ENCODE measurements at places on chromosomes 1 and 21. TPM values are rescaled to one million over a fixed set of nuclear protein-coding genes. Genes with fewer than 3 reads are reported as not detected.

The CRB1 gene
- total RNA-seq = 0.94 TPM

The ATXN7L2 gene
- 5.0 TPM for total RNA-seq

The FLVCR1 gene
- 9.2 TPM for total RNA-seq

The PIGR gene
- total RNA-seq = 0.49 TPM

The CRYBG2 gene
- total RNA-seq = not detected

The SMYD3 gene
- total RNA-seq = 27.7 TPM

The MORC3 gene
- 58.8 TPM for total RNA-seq

GRCh38 chr1:16398371-16398953 is 31.4 kb downstream of the SZRD1 start:
- no peak for DNase-seq

GRCh38 chr1:218164111-218164929 is 120.8 kb upstream of the RRP15 start:
- no peak for DNase-seq

DNA sequence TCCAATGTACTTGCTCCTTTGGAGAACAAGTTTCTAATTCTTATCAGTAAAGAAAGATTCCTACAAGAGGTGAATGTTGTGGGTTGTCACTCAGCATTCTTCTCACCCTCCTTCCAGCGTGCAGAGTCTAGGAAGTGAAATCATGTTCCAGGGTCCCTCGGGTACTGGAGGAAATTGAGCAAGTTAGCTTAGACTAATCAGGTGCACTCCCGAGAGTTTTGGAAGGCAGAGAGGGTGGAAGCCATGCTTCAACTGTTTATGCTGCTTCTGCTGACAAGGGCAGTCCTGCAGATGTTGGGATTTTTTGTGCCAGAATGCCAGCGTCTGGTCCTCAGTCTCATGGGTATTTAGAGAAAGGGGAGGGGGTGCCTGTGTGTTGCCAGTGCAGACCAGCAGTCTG is 5.3 kb upstream of the C1orf115 start:
- DNase-seq = no peak

DNA sequence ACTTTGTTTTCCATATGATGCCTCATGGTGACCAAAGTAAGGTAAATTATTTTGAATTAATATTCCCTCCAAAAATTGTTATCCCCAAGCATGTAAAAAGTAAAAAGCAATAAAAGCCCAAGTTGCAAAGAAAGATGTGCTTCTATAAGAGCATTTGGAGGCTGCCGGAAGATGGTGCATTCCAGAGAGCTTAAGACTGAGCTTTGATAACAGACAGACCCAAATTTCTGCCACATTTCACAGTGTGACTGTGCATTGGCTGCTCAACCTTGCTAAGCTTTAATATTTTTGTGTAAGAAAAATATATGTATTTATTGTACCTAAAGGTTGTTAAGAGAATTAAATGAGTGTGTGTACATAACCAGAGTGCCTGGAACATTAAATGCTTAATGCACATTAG is 67.9 kb downstream of the CYYR1 start:
- DNase-seq = no peak

DNA sequence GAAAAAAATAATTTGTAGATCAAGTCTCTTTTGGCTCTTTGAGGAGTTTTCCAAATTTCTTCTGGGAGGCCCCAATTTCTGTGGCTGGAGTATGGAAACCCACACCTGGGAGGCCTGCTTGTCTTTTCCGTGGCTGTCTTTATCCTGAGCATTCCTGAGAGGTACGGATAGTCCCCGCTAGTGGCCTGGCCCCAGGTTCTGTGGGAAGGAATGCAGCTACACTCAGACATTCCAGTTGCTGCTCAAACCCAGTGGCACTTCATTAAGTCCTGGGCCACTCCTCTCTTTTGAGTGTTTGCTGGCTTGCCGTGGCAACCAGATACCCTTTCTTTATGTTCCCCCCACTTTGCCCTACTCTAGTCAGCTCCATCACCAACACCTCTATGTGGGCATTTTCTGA is 310.4 kb downstream of the ASTN1 start:
- no peak for DNase-seq

DNA sequence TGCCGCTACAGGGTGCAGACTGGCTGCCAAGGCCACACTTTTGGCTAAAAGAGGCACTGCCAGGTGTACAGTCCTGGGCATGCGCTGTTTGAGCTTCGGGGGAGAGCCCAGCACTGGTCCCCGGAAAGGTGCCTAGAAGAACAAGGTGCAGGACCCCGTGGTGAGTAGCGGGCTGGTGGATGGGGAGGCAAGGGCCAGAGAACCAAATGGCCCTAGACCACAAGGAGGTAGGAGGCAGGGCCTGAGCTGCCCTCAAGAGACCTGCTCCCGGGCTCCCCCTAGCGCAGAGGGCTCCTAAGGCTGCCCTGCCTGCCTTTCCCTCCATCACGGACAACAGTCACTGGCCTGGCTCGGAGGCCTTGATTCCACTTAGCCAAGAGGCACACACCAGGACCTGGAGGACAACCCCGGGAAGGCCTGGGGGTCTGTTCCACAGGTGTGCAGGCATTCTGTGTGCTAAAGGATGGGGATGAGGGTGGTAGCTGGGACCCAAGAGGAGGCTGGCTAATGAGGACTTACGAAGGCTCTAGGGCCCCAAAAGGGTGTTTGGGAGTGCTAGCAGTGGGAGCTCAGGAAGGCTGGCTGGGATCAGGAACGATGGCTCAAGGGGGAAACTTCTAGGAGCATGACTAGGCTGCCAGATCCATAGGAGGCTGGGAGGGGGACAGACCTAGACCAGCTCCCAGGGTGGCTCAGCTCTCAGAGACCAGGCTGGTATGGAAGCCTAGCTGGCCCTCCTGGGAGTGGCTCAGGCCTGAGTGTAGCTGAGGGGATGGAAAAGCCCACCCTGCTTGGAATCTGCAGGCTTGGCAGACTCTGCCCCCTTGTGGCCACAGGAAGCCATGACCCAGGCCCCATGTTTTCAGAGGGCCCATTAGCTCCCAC is 742 bp downstream of the ARTN start:
- DNase-seq = peak; percentile 70

- DNase-seq = peak; percentile 89
These were observed 49.7 kb downstream of the RASSF5 start for GRCh38 chr1:206556750-206557635.

DNA sequence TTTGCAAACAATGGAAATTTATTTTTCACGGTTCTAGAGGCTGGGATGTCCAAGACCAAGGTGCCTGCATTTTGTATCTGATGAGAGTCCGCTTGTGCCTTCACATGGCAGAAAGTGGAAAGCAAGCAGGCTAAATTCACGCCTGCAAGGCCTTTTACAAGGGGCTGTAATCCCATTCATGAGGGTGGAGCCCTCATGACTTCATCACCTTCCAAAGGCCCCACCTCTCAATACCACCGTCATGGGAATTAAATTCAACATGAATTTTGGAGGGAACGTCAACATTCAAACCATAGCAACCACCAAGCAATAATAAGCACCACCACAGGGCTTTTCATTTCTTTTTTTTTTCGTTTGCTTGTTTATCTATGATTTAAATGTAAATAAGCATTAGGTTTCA is 115.3 kb downstream of the C1orf21 start:
- DNase-seq = no peak

DNA sequence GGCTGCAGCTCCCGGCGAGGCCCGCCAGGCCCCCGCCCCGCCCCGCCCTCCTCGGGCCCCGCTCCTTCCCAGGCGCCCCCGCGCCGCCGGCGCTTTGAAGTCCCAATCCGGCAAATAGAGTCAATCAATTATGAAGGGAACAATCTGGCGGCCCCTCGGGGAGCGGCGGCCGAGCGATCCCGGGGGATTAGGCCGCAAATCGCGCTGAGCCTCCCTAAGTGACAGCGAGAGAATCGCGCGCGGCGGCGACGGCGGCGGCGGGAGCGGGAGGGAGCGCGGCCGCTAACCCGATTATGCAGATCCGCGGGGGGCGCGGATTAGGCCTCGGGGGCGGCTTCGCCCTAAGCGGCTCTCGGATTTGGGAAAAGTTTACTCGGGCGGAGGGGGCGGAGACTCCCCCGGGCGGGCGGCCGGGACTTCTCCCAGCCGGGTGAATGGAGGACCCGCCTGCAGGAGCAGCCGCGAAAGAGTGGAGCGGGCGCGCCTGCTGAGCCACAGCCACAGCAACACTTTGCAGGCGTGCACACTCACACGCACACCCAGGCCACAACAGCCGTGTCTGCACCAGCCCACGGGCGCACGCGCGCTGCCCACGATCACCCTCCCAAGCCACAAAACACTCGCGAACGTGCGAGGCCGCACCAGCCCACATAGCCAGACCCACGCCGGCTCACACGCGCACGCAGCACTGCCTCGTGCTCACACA is 23.0 kb upstream of the DMBX1 start:
- DNase-seq = no peak

- no peak for DNase-seq
These were observed 28.3 kb downstream of the TP73 start for GRCh38 chr1:3680488-3681230.

DNA sequence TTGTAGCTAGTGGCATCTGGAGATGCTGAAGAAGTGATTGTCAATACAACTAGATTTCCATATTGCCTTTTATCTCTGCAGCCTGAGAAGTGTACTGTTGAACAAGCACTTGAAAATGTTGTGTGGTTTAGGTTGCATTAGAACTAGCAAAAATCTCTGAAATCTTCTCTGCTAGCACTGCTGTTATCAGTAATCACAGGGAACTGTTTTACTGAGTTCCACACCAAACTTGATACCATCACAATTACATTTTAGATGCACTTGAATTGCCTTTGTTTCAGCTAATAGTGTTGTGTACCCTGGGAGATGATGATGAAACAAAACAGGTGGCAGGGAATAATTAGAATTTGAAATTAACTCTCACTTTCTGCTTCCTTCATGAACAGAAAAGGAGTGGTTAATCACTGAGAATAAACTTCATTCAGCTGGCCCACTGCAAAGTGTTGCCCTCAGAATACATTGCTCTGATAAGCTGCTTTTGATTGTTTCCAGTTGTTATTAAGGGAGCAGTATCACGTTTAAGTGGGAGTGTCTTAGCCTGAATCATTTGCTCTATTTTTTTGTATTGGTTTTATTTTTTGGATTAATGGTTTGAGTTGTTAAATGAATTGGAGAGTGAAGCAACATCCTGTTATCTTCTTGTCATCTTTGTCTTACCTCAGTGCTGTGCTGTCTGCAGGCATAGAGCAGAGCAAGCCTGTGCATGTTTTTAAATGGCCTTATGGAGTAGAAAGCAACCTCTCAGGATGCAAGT is 13.0 kb downstream of the FAM20B start:
- DNase-seq = no peak

DNA sequence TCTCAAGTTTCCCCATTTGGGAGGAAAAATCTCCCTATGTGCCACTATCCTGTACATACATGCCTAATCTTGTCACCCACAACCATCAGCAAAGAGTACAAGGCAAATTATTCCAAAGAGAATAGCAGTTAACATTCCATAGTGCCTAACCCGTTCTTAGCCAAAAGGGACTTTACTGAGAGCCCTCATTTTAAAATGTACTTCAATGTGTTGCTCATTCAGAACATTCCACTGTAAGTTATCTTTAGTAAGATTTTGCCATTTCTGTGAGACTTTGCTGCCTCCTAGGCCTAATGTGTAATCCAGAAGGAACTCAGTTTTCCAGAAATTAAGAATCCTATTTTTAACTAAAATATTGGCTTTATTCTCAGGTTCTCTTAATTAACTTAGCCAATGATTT is 11.3 kb upstream of the MRPL55 start:
- DNase-seq = no peak

GRCh38 chr1:110676970-110677369 is 2.2 kb upstream of the KCNA3 start:
- DNase-seq = no peak

- DNase-seq = no peak
These were observed 29.1 kb downstream of the TMCO4 start for GRCh38 chr1:19770436-19771190.

DNA sequence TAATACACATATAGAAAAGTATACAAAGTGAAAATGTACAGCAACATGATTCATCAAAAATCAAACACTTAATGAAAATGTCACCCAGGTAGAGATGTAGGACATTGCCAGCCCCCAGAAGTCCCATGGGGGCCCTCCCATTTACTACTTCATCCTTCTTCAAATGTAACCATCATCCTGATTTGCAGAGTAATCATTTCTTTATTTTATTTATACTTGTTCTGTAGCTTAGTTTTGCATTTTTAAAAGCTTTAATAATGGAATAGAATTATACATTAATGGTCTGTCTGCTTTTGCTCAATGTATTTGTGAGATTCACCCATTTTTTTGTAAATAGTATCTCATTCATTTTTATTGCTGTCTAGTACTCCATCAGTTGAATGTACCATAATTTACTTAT is 96.8 kb upstream of the CD55 start:
- no peak for DNase-seq

DNA sequence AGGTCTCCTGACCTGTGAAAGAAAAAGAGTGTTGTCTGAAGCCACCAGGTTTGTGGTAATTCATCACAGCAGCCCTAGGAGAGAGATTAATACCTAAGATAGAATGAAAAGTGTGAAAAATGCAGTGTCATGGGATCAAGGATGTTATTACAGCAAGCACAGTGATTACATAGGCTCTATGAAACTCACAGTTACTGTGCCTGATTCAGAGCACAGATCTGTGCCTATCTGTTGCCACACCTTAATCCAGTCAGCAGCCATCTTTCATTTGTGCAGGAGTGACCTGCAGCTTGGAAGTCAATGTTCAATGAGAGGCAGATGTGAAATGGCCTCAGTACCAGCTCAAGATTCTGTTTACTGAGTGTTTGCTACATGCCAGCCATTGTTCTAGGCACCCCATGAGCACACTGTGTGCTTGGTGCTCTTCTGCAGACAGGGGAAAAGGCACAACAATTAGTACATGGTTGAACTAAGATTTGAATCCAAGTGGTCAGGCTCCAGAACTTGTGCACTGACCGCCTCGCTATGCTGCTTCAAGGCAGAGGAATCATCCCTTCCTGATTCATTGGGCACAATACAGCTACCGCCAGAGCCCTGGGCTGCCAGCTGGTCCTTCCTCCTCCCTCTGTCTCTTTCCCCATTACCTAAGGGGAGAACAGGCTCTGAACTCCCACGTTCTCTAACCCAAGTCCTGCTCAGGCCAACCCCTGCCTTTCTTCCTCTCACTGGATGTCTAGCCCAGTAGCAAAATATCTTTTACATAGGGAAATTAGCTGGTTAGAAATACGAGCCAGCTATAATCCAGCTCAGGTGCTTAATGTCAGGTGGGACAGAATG is 56.3 kb upstream of the NEK2 start:
- no peak for DNase-seq

GRCh38 chr1:81371864-81372263 is 428.9 kb upstream of the ADGRL2 start:
- no peak for DNase-seq

Measured in sciatic nerve (tissue), 2 donors.